ENCODE measurements at places on chromosomes 7 and 10.
A peak's percentile ranks its signal among the peaks of the same experiment; 100 is the strongest.

DNA sequence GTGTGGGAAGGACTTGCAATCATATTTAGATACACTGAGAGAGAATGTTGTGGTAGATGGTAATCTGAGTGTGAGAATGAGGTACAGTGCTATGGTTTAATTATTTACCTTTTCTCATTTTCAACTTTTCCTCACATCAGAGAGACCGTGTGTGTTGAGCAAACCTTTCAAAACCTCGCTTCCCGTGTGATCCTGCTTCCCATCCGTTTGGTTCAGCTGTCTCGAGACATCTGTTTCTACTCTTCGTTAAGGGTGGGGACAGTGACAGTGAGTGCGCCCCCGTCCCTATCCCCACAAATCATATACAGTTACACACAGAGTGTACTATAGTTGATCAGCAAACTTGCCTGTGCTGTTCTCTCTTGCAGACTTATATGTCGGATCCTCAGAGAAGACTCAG lies 33.0 kb upstream of the NOBOX start:
- DNase-seq: no peak

DNA sequence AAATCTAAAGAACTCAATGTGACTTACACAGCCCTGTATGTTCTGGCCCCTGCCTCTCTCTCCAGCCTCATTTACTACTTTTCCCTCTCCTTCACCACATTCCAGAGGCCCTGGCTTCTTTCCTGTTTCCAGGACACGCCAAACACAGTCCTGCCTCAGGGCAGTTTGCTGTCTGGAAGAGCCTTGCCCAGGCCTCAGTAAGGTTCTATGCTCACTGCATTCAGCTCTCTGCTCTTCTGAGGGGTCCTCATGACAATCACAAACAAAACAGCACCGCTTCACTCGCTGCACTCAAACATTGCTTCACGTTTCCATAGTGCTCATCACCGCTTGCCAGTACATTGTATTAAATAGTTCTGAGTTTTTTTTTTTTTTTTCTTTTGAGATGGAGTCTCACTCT lies 35.1 kb upstream of the GARS1 start:
- no peak for DNase-seq

DNA sequence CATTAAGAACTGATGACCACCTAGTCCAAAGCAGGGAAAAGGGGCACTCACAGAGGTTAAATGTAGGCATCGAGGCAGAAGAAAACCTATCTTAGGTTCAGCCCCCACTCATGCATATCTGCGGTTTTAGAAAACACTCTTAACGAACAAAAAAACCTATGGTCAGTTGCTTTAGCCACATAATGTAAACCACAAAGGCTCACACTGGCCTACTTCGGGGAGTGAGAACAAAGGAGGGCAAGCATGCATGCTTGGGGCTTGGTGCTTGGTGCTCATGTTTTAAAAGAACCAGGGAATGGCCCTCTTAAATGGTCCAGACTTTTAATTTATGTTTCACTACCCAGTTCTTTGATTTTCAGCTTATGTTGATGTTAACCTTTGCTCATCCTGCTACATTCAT lies 14.2 kb downstream of the INSYN2A start:
- DNase-seq: no peak

DNA sequence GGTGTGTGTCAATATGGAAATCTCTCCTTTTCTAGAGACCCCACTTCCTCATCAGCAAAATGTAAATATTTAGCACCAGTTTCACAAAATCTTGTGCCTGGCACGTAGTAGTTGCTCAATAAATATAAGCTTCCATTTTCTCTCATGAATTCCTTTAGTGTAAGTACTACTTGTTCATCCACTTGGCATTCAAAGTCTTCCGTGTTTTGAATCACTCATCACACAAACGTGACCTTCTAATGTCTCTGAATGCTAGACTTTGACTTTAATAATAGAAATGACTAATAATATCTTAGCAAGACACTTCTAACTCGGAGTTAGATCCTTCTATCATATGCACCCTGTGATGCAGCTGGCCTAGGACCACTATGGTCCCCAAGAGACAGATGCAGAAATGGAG lies 168.7 kb upstream of the ZNF32 start:
- no peak for DNase-seq

GRCh38 chr7:41085244-41085643 lies 617.6 kb downstream of the INHBA start:
- DNase-seq: no peak

DNA sequence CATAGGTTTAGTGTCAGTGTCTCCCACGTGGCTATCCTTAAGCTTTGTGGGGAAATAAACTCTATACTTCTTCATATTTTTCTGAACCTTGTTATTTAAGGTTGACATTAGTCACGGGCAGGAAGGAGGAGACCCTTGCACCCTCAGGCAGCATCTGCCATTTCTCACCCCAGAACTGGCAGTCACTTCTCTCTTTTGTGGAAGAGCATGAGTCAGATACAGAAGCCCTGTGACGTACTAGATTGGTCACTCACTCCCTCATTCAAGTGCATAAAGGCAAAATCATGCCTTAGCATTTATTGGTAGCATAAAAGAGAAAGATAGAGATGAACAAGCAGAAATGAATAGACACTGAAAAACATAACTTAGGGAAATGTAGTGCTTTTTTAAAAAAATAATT lies 206.0 kb upstream of the MDFIC start:
- peak; percentile 35 for DNase-seq

- no peak for DNase-seq
Observed at GRCh38 chr7:155868955-155869783, 56.9 kb upstream of the SHH start.

DNA sequence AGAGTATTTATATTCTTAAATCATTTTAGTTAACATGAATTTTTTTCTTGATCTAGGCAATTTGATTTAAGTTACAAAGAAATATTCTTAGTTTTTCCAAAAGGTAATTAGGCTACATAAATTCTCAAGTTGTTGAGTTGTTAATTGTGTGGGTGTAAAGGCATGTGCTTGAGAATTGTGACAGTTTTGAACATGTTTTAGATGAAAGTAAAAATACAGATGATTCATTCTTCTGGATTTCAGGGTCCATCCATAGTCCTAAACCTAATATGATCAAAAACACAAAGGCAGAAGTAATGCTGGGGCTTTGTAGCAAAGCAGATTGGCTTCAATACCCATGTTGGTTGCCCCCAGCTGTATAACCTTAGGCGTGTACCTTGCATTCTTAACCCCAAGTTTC lies 127.9 kb downstream of the CPED1 start:
- DNase-seq: no peak

GRCh38 chr7:84678841-84679240 lies 484.3 kb upstream of the SEMA3A start:
- no peak for DNase-seq

DNA sequence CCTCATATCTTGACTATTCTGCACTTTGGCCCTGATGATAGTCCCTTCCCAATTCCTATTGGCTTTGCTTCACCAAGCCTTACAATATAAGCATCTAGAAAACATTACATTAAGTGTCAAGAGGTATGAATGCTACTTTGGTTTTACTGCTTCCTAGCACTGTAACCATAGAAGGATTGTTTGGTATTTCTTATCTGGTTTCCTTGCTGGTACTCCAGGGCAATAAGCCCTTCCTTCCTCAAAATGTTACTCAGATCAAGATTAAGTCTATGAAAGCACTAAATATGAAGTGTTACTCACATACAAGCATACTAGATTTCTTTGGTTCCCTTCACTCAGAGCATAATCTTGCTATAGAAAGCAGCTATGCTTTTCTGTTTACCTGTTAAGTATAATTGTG lies 492.5 kb downstream of the ETV1 start:
- DNase-seq: no peak

DNA sequence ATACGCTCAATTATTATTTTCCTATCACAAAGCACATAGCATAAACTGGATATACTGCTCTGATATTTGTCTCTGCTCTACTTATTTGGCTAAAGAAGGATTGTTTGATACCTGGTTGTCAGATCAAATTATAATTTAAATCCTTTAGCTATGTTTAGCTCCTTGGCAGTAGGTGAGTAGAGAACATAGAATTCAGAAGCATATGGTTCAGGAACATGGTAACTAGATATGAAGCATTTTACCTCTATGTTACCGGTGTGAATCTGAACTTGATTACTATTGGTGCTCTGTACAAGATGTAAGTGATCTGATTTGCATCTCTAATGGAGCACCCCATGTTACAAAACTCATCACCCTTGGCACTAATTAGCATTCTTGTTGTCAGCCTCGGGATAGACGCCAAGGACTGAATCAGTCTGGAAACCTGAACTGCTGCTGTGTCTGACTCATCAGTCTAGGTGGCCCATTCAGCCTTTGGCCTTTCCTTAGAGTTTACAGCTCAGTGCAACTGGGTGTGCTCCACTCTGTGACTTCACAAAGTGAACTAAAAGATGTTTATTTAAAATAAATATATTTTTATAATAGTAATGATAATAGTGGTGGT lies 12.3 kb upstream of the MYPN start:
- no peak for DNase-seq

GRCh38 chr7:16738011-16738688 lies 15.4 kb upstream of the TSPAN13 start:
- no peak for DNase-seq

GRCh38 chr7:148712678-148713329 lies 14.1 kb downstream of the CUL1 start:
- DNase-seq: no peak

- DNase-seq: no peak
Observed at GRCh38 chr7:91344911-91345310, 80.7 kb downstream of the FZD1 start.

- no peak for DNase-seq
Observed at GRCh38 chr7:31695859-31696614, 9.0 kb downstream of the PPP1R17 start.

- no peak for DNase-seq
Observed at GRCh38 chr7:128729494-128729893, 9.7 kb upstream of the CALU start.

DNA sequence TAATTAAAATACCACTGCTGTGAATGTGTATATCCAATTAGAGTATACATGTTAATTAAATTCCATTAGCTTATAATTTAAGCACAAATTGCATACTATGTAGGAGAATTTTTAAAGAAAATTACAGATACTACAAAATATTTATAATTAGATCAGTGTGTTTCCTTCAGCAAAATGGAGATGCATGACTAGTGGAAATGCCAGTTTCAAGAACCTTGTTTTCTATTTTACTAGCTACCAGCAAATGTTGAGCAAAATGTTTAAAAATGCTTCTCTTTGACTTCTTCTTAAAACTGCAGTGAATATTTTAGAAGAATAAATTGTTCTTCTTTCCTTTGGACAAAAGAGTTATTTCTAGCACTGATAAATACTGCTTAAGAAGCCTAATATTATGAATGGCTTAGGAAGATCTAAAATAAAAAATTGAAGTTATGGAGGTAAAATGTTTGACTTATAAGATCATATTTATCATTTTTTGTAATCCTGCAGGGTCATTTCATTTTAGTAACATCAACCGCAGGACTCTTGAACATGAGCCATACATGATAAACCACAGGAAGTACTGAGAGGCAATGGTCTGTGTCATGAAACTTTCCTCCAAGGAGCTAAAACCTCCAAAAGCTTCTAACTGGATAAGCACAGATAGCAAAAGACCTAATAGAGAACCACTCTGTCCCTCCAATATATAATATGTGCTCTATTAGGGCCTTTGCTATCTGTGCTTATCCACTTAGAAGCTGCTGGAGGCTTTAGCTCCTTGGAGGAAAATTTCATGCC lies 1066.0 kb upstream of the CELF2 start:
- DNase-seq: no peak

GRCh38 chr10:77185696-77186095 lies 451.9 kb downstream of the KCNMA1 start:
- no peak for DNase-seq

DNA sequence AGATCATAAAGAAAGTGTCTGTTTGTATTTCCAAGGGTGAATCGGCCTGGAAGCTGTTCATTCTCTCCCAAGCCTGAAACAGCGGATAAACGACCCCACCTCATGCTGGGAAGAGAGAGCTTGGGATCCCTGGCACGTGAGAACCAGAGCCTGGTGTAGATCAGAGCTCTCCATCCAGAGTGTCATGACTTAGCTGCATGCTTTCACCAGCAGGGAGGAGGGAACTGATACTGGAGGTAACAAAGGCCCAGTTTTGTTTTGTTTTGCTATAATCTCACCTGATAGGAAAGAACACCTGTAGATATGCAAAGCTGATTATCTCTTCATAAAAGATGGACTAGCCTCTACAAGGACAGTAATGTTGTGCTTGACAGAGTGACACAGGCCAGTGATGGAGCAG lies 236.6 kb downstream of the POM121L12 start:
- DNase-seq: no peak

- DNase-seq: no peak
Observed at GRCh38 chr10:84005403-84005802, 133.9 kb upstream of the GHITM start.

DNA sequence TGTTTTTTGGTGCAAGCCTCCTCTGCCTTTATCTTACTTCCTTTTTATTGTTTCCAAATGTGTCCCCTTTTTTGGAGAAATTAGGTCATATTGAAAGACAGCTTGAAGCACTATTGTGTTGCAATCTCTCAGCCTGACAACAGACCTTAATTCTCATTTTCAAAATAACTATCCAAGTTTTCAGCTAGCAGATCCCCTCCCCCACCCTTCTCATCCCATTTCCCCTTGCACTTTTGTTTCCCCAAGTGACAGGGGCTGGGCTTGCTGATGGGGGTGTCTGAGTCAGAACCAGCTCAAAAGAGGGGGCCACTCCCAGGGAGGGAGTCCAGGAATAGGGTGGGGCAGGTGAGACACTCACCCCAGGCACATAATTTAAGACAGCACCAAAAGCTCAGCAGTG lies 75.3 kb downstream of the MKI67 start:
- peak; percentile 45 for DNase-seq

GRCh38 chr10:69047111-69047832 lies 40.6 kb upstream of the SRGN start:
- peak; percentile 41 for DNase-seq

DNA sequence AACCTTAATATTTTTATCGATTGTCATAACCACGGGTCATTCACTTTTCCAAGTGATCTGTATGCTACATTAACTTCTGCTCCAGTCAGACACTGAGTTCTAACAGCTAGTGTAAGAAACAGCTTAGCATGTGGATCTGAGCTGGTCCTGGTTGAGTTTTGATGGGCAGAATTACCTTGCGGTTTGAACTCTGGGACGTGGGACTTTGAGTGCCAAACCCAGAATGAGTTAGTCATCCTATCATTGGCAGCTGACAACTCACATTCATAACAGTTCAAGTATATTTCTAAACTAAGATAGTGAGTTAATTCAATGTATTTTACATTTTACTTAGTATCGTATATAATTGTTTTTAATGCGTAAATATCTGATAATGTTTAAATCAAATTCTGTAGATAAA lies 43.2 kb downstream of the C7orf33 start:
- peak; percentile 49 for DNase-seq

GRCh38 chr10:31819391-31819820 lies 109.2 kb downstream of the ARHGAP12 start:
- DNase-seq: no peak

Measured in activated CD4-positive, alpha-beta memory T cell treated with anti-CD3 and anti-CD28 coated beads for 36 hours (primary cell).